Activated CD8-positive, alpha-beta memory T cell treated with anti-CD3 and anti-CD28 coated beads for 1 hour (primary cell): ENCODE measurements at places on chromosomes 3 and 15.

GRCh38 chr3:65641777-65642176, 396.9 kb downstream of the MAGI1 start:
- DNase-seq = no peak

- DNase-seq = no peak
Observed at GRCh38 chr3:13616359-13616758, 67.4 kb downstream of the FBLN2 start.

DNA sequence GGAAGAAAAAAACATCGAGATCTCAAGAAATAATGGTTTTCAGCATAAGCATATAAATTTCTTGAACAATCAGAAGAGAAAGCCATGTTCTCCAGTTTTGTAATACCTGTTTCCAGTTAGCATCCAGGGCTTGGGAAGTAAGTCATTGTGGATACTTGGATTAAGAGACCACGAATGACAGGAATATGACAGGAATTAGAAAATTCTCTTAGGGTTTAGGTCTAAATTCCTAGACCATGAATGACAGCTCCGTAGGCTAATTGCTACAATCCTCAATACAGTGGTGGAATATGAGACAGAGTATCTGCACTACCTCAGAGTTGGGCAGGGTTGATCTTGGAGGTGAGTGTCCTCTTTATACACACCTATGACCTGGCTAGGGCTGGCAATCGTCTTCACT, 517.5 kb downstream of the NTRK3 start:
- DNase-seq = no peak

DNA sequence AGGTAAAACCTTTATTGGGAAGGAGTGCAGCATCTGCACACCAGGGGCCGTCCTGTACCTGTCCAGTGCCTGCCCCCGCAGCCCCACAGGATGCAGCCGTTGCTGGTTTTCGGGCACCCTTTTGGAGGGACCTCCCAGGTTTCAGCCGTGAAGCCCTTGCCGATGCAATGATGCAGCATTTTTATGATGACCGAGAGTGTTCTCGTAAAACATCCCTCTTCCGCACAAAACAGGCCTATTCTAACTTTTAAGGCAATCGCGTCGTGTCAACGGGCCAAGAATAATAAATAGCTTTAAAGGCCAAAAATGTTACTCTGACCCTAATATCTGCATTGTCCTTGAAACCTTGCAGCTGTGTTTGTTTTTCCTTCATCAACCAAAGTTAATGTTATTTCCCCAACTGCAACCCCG, 126.1 kb downstream of the LRRK1 start:
- no peak for DNase-seq

GRCh38 chr3:20637729-20638128, 451.7 kb upstream of the SGO1 start:
- DNase-seq = no peak

DNA sequence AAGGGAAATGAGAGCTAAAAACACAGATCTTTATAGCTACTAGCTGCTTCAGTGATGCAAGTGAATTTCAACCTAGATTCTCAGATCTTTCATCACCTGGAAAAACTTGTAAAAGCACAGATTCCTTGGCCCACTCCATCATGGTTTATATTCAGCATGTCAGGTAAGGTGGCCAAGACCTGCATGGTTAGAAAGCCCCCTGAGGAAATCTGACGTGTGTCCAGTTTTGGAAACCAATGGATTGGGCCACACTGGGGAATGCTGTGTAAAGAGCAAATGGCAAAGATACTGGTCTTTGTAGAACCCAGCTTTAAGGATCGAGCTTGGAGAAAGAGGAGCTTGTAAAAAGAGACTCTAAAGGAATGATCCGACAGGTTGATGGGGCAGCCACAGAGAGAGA, 397.0 kb upstream of the ARRDC4 start:
- DNase-seq = no peak

DNA sequence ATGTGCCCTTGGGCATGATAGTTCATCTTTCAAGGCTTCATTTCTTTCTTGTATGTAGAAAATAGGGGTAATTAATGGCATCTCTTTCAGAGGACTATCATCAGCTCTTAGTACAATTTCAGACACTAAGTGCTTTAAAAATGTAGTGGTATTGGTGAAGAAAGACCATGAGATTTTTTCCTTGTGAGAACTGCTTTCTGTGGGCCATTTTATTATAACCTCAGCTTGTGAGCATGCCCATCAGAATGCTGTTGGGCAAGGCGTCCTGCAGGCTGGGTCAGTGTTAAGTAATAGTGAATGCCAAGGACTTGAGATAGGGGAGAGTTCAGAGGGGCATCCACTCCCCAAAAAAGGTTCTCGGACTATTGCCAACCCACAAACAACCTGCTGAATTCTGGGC, 187.9 kb downstream of the GHSR start:
- no peak for DNase-seq

- no peak for DNase-seq
Observed at GRCh38 chr3:159877924-159878323, 110.7 kb upstream of the IL12A start.
